ENCODE measurements at places on chromosomes 4 and X.
A peak's percentile ranks its signal among the peaks of the same experiment; 100 is the strongest.

DNA sequence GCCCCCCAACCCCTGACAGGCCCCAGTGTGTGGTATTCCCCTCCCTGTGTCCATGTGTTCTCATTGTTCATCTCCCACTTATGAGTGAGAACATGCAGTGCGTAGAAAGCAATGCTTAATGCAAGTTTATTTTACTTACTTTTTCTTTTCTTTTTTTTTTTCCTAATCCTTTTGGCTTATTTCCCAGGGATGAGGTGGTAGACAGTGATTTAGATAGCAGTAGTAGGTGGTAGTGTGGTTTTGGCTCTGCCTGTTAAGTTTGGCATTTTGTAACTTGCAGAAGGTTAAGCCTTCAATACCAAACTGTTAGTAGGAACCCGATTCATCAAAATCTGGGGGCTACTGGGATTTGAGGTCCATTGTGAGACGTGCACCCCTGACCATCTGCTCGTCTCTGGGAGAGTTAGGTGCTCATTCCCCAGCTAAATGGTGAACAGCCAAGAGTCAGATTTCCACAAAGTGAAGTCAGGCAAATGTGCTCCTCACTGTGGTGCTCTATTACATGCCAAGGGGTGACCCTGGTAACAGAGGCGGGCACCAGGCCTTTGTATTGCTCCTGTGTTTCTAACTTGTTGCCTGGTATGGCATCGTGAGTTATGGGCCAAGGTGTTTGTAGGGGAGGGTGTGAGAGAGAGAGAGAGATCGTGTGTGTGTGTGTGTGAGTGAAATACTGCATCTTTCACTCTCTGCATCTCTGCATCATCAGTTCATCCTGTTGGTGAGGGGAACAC, 70.3 kb downstream of the PHOX2B start:
- DNase-seq: no peak

DNA sequence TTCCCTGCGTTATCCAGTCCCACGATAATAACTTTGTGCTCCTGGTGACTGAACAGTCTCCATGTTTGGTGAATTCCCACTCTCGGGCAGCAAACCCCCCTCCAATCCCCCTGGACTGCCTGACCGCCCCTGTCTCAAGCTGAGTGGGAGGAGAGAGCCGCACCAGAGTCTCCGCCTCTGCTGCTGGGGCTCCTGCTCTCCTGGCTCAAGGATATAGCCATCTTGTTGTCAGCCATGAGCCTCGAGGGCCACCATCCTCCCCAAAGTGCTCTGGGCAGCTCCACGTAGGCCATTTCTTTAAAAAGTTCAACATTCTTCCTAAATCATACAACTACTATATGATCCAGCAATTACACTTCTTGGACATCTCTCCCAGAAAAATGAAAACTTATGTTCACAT, 49.3 kb upstream of the PGRMC1 start:
- DNase-seq: no peak

DNA sequence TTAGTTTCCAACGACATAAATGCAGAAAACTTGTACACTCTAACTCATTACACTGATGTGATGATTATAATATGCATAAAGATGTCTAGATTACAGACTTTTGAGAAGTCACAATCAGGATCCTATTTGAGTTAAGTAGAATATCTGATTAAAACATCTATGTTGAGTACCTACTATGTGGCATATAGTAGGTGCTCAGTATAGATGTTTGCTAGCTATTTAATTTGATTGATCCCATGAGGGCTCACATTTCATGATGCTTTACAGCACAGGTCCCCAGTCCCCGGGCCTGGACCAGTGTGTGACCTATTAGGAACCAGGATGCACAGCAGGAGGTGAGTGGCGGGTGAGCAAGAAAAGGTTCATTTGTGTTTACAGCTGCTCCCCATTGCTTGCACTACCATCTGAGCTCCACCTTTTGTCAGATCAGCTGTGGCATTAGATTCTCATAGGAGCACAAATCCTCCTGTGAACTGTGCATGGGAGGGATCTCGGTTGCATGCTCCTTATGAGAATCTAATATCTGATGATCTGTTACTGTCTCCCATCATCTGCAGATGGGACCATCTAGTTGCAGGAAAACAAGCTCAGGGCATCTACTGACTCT, 33.0 kb upstream of the CXCL8 start:
- DNase-seq: no peak

DNA sequence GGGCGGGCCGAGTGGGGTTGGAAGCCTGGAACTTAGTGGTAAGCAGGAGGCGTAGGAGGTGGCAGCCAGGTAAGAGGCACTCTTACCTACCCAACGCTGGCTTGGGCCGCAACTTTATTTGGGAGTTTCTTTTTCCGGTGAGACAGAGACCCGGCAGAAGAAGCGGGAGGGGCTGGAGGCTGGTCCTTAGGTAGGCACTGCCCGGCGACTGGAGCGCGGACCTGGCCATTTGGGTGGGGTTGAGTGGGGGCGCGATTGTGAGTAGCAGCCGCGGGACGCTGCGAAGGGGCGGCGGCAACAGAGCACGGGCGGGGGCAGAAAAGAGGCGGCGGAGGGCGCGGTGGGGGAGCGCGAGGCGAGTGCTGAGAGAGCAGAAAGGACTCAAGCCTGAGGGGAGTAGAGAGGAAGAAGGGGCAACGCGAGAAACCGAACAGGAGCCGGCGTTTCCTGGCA, 334 bp upstream of the POU4F2 start:
- no peak for DNase-seq

- no peak for DNase-seq
These were observed 128.2 kb upstream of the OTUD4 start for GRCh38 chr4:145308598-145308997.

- DNase-seq: no peak
These were observed 1063.1 kb downstream of the PCDH7 start for GRCh38 chr4:31783311-31783710.

DNA sequence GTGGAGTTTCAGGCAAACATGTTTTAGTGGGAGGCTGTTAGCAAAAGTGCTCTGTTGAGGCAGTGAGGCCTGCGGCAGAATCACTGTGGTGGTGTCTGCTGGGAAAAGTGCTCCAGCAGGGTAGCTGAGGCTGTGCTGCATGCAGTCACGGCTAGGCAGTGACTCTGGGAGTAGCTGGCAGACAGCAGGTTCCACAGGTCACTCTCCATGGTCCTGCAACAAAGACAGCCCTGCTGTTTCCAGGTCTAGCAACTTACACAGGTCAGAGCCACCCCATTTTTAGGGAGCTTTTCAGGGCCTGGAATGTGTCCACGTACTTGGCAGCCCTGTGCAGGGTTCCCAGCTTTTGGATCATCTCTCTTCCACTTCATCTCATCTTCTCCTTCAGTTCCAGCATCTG, 184.3 kb downstream of the NAA11 start:
- no peak for DNase-seq

GRCh38 chrX:37785569-37785968, 5.7 kb downstream of the CYBB start:
- no peak for DNase-seq

DNA sequence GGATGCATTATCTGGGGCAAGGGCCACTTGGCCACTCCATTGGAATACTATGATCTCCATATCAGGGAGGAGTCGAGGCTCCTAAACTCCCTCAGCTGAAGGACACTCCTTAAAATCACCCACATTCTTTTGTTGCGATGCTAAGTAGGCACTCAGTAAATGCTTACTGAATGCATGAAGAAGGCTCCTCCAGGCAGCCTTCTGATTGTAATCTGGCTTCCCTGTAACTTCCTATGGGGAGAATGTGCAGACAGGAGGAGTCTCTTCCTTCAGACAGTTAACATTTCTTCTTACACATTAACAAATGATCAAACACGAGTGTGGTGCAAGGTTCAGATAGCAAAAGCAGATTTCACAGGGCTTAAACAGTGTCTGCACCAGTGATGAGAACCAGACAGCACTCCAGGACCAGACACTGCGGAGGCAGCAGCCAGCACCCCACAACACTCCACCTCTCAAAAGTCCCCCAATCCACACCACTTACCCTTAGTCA, 21.4 kb upstream of the USO1 start:
- DNase-seq: no peak

- DNase-seq: no peak
These were observed 2.7 kb downstream of the NALF2 start for GRCh38 chrX:69506617-69507499.

GRCh38 chr4:16967722-16968121, 69.3 kb upstream of the LDB2 start:
- no peak for DNase-seq

DNA sequence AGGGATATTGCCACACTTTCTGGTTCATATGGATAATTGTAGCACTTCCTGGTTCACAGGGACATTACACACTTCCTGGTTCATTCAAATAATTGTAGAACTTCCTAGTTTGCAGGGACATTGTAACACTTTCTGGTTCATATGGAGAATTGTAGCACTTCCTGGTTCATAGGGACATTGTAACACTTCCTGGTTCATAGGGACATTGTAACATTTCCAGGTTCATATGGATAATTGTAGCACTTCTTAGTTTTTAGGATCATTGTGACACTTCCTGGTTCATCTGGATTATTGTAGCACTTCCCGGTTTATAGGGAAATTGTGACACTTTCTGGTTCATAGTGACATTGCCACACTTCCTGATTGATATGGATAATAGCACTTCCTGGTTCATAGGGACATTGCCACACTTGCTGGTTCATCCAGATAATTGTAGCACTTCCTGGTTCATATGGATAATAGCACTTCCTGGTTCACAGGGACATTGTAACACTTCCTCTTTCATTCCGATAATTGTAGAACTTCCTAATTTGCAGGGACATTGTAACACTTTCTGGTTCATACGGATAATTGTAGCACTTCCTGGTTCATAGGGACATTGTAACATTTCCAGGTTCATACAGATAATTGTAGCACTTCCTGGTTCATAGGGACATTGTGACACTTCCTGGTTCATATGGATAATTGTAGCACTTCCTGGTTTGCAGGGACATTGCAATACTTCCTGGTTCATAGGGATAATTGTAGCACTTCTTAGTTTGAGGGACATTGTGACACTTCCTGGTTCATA, 59.2 kb upstream of the CD99 start:
- no peak for DNase-seq

DNA sequence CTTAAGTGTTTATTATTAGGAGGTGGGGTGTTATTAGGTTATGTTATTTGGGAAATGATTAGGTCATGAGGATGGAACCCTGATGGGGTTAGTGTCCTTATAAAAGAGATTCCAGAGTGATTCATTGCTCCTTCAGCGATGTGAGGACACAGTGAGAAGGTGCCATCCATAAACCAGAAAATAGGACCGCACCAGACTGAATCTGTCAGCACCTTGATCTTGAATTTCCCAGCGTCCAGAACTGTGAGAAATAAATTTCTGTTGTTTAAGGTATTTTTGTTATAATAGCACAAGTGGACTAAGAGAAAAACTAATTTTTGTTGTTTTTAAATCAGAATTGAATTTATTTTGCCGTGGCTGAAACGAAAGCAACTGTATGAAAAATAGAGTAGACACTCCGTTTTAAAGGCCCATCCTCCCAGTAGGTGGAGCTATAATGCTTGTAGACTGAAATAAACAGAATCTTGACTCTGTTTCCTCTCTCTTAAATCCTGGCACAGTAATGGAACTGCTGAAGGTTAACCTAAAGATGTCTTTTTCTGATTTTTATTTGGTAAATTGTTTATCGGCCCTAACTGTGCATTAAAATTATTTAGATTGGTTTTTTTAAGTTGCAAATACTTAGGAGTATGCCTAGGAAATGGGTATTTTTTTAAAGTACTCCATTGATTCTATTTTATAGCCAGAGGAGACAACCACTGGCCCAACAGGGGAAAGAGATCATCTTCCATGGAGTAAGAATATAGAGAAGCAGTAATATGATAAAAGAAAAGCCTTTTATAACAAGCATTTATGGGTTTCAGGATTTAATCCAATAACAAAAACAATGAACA, 133.2 kb upstream of the ADAMTS3 start:
- DNase-seq: peak; percentile 4

DNA sequence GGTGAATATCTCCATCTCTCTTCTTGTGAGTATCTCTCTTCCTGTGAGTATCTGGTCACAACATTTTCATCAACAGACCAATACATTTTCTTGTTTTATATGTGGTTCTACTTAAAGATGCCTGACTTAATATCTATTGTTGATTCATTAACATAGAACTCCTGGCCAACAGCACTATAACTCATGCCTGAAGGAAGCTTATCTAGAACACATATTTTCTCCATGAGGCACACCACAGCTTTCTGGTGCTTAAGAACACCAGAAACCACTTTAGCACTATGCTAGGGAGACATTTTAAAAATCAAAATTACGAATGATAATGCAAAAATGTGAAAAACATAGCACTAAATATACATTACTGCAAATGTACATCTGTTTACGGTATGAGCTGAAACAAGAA, 190.4 kb downstream of the GABRB1 start:
- no peak for DNase-seq

GRCh38 chr4:75494563-75494962, 19.6 kb downstream of the RCHY1 start:
- DNase-seq: no peak

DNA sequence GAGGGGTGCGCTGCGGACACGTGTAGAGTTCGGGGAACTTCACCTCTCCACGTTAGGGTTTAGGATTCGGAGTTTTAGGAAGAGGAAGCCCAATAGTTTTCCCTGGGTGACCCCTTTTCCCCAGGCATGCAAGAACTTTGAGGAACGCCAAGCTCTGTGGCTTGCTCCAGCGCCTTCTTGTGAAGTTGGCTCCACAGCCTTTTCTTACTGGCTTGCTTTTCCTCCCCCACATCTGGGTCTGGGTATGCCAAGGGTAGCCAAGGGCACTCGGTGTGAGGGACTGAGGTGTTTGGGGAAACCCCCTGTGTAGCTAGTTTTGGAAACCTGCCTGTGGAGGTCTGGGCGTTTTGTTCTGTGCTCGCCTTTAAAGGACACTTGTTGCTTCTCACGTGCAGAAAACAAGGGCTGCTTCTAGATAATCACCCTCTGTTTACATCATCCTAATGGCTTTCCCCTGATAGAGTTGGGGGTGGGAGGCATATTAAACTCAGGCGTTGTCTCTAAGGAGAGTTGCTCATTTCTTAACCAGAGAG, 746 bp downstream of the EDNRA start:
- no peak for DNase-seq

- no peak for DNase-seq
These were observed 82.6 kb upstream of the DHX15 start for GRCh38 chr4:24666816-24667477.

DNA sequence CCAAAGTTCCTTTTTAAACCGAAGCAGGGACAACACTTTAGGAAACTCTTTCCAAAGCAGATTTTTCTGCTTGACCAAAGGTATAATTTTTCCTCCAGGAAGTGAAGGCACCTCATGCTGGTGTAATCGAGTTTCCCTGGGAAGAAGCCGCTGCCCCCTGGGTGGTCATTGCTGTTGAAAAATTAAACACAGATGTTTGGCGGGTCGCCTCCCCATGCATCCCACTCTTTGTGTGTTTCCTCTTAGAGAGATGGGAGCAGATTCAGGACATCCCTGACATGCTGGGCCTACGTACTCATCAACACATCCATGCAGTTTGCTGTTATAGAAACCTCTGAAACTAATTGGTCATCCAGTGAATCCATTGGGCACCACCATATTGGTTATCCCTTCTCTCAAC, 179.2 kb upstream of the HCCS start:
- DNase-seq: no peak

- no peak for DNase-seq
These were observed 625.4 kb upstream of the GALNT7 start for GRCh38 chr4:172543249-172543648.

- no peak for DNase-seq
These were observed 162.2 kb downstream of the DCHS2 start for GRCh38 chr4:154329268-154329868.
